Foreskin melanocyte (primary cell): ENCODE measurements at places on chromosomes 4 and X.

DNA sequence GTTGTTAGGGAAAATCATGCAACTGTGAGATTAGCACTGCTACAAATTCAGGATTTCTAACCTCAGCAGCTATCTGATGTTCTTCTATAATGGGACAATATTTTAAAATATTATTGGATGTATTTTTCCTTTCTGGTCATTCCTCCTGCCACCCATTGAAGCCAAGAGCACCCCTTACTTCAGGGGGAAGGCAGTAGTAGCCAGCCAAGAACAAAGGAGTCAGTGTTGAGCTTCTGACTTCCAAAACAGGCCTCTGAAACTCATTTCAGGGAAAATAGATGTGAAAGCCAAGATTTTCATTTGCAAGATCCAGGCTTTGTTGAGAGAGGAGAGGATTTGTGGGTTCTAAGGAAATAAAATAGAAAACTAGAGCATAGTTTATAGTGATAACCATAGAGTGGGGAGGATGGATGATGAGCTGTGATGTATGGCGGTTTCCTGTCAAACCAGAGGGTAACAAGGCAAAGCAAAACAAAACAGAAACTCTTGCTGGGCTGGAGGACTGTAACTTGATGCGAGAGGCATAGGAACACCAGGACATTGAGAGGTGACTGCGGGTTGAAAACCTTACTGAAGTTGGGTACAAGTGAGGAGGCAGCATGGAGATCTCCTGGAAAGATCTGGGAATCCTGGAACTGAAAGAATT, 173.7 kb upstream of the LEF1 start:
- DNase-seq, result peak; percentile 49

- no peak for DNase-seq
These were observed 1.1 kb downstream of the FBXW7 start for GRCh38 chr4:152534541-152535359.

GRCh38 chr4:120466429-120466828, 399.8 kb upstream of the MAD2L1 start:
- no peak for DNase-seq

DNA sequence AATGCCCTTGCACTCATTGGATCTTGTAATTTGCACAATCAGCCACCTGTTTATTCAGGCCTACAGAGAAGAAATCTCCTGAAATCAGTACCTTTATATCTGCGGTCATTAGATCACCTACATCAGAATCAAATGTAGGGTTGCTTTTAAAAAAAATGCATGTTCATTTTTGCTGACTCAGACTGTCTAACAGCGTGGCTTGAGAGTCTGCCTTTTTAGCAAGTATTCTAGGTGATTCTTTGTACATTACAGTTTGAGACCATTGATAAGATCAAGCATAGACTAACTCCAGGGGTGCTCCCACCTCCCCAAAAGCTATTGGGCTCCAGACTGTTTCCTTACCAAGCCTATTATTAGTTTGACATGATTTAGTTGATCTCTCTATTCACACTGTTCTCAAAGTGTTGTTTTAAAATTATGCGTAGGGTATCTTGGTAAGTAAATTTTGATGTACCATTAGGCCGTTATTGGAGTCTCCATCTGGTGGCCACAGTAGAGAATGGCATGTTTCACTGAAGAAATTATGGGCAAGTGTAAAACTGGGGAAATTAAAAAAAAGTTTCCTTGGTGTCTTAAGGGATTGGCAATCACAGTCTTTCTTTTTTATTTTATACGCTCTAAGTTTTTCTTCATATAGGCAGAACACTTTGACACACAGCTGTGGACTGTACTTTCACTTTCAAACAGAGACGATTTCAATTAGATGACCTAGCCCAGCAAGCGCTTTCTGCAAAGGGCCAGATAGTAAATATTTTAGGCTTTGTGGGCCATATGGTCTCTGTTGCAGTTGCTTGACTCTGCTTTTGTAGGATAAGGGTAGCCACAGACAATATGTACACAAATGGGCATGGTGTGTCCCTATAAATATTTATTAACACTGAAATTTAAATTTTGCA, 33.7 kb upstream of the MSL3 start:
- peak; percentile 20 for DNase-seq

GRCh38 chr4:152976212-152976761, 40.2 kb downstream of the FHDC1 start:
- no peak for DNase-seq

GRCh38 chr4:133178956-133179355, 29.9 kb downstream of the PCDH10 start:
- no peak for DNase-seq
